ENCODE measurements at places on chromosomes 5 and 9. TPM values are rescaled to one million over a fixed set of nuclear protein-coding genes. Genes with fewer than 3 reads are reported as not detected.

GRCh38 chr9:17625644-17626388 is 47.0 kb downstream of the SH3GL2 start:
- DNase-seq: no peak

- no peak for DNase-seq
Observed at GRCh38 chr9:126773004-126773607, 31.7 kb upstream of the ZBTB43 start.

- DNase-seq: peak; percentile 79
Observed at GRCh38 chr9:86281593-86282076, 703 bp downstream of the ISCA1 start.

GRCh38 chr5:77743181-77743580 is 33.0 kb downstream of the TBCA start:
- no peak for DNase-seq

DNA sequence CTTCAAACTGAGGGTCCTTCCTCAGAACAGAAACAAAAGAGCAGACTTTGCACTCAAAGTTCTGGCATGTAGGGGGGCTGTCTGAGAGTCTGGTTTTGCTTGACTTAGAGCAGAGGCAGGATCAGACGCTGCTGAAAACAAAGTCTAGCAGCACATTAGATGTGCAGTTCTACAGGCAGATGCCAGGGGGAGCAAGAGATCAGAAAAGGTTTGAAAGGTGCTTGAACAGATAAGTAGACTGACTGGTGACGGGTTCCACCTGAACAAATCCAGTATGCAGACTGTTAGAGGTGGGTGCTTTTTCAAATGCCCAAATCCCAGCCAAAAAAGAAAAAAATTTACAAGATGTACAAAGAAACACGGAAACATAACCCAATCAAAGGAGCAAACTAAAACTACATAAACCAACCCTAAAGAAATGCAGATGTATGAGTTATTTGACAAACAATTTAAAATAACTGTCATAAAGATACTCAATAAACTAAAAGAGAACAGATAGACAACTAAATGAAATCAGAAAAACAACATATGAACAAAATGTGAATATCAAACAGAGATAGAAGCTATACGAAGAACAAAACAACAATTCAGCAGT is 194.7 kb upstream of the FREM1 start:
- peak; percentile 32 for DNase-seq

- DNase-seq: no peak
Observed at GRCh38 chr9:108684288-108685025, 171.3 kb downstream of the ACTL7B start.

GRCh38 chr9:4389003-4389402 is 89.1 kb upstream of the GLIS3 start:
- DNase-seq: no peak

GRCh38 chr9:3949744-3950143 is 350.1 kb downstream of the GLIS3 start:
- no peak for DNase-seq

DNA sequence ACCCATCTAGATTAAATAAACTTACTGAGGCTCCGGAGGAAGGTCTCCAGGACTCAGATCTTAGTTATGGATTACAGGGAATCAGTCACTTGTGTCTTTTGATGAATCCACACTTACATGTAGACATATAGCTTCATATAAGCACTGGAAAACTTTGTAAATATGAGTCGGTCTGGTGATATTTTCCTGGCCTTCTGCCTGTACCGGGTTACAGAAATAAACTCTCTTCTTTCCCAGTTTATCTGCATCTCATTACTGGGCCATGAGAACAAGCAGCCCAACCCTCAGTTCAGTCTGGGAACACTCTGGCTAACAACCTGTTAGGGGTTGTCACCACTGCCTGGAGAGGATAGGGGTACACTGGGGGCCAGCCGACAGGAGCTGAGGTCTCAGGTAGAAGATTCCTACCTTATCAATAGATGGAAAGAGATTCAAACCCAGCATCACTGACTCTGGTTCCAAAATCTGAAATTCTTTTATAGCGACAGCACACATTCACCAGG is 59.1 kb downstream of the THBS4 start:
- DNase-seq: no peak

- no peak for DNase-seq
Observed at GRCh38 chr5:139761501-139761900, 34.1 kb upstream of the PSD2 start.

- DNase-seq: no peak
Observed at GRCh38 chr5:41234475-41234874, 21.1 kb upstream of the C6 start.

DNA sequence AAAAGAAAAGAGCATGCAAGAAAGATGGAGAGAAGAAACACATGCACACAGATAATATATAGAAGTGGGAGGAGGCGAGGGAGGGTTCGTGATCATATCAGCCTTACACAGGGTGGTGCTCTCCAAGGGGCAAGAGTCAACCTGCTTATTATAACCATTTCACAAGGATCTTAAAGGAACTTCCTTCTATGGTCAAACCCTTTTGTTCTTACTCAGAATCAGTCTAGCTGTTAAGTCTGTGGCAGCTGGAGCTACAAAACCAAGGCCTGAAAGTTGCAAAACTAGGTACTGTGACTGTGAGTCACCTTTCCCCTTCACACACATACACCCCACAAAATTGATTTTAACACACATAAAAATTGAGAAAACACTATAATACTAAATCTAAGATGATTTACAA is 18.5 kb upstream of the ERMP1 start:
- DNase-seq: peak; percentile 54

DNA sequence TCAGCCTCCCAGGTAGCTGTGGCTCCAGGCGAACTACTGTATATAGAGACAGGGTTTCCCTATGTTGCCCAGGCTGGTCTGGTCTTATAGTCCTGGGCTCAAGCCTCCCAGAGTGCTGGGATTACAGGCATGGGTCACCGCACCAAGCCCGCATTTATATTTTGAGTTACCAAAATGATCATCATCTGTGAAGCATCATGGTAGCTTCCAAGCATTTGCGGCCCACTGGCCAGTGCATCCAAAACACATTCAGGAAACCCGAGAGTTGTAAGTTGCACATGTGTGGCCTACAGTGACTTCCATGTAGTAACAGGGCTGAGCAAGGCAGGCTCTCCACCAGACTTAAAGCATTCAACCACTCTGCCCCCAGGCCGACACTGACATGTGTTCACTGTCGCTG is 2.3 kb downstream of the BRD3OS start:
- DNase-seq: no peak

DNA sequence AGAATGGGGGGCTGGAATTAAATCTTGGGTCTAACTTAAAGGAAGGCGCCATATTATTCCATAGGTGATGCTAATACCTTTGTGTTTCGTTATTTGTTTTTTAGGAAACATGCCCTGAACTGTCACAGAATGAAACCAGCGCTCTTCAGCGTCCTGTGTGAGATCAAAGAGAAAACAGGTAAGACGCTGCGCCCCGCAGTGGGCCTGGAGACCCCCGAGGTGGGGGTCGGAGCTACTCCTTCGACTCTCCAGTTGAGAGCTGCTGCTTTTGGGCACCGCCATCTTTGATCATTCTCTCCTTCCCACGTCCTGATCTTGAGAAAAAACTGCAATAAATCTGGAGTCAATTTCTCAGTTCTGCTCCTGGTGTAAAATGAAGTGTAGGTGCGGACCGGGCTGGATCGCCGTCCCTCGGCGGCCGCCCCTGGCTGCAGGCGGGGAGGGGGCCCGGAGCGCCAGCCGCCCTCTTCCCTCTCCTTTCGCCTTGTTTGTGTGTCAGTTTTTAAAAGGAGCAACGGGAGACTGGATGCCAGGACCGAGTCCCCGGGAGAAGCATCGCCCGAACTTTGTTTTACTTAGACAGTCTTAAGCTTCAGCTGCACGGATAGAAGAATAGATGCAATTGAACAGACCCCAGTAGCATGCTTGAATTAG is 1.4 kb downstream of the PBX3 start:
- no peak for DNase-seq

GRCh38 chr9:114621561-114621960 is 10.5 kb downstream of the TMEM268 start:
- no peak for DNase-seq

DNA sequence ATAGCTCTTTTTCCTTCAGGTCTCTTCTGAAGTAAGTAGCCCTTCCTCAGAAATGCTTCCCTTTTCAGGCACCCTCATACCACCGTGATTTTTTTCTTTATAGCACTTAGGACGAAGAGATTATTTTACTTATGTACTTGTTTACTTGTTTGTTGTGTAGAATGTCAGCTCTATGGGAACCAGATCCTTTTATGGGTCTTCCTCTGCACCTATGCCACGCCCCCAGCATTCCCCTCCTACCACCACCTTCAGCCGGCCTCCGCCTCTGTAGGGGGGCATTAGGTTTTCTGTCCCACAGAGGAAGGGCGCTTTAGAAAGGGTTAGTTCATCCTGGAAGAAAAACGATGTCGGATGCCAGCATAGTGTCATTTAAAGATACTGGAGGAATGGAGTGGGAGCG is 1.8 kb downstream of the CDKN2B-AS1 start:
- no peak for DNase-seq

- DNase-seq: no peak
Observed at GRCh38 chr5:83745816-83746215, 25.2 kb upstream of the HAPLN1 start.

GRCh38 chr9:103700195-103700962 is 393.7 kb upstream of the SMC2 start:
- no peak for DNase-seq

GRCh38 chr5:6949230-6949629 is 236.0 kb downstream of the TENT4A start:
- DNase-seq: no peak

GRCh38 chr9:77464661-77465060 is 183.5 kb downstream of the GNA14 start:
- no peak for DNase-seq

- DNase-seq: no peak
Observed at GRCh38 chr9:71704796-71705195, 63.5 kb downstream of the CEMIP2 start.

DNA sequence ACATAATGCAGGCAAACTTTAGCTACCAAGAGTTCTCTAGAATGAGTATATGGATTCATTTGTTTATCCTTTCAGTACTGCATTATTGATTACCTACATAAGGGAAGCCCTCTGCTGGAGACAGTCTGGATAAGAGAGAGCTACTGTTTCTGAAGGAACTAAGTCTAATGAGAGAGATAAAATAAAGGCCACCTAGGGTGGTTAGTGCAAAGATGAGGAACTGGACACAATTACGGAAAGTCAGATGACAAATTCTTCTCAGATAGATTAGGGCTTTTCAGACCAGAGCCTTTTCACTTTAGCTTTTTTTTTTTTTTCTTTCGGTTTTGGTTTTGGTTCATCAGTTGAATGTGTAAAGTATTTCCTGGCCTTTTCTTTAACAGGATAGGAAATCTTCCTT is 31.3 kb downstream of the ISOC1 start:
- DNase-seq: peak; percentile 48

- DNase-seq: peak; percentile 93
Observed at GRCh38 chr9:21559402-21560280, 77.5 kb upstream of the IFNE start.

- DNase-seq: no peak
Observed at GRCh38 chr5:147611483-147611882, 101.6 kb upstream of the DPYSL3 start.

DNA sequence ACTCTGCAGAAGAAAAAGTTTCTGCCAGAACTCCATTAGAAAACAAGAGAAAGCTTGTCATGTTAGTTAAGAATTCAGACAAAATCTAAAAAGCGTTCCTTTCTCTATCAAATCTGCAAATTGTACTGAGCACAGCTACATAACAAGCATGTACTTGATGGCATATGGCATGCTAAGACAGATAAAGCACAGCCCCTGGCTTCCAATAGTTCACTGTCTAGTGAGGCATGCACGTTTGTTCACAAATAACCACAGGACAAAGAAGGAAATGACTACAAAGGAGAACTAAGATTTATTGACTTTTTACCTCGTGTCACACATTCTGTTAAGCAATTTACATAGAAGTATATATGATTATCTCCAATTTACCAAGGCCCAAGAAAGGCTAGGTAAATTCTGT is 518.2 kb upstream of the TLE4 start:
- no peak for DNase-seq

DNA sequence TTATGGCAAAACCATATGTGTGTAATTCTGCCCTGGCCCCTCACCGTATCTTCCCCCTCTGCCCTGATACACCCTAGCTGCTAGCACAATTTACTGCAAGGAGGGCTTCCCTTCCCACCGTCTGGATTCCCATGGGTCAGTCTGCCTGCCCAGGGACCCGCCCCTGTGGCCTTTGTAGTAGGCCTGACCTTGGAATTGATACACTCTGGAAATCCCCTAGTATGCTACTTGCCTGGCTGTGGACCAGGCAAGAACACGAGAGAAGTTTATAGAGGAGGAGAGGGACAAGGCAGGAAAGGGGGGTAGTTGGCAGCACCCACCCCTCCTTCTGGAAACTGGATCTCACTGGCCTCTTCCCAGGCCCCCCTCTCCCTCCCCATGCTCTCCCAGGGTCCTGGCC is 115.8 kb upstream of the CCL21 start:
- no peak for DNase-seq

GRCh38 chr5:9781275-9781674 is 151.1 kb upstream of the TAS2R1 start:
- DNase-seq: peak; percentile 43

- DNase-seq: no peak
Observed at GRCh38 chr9:126617003-126617822, 3.5 kb downstream of the LMX1B start.

GRCh38 chr5:146706321-146706972 is 172.1 kb downstream of the PPP2R2B start:
- no peak for DNase-seq

GRCh38 chr5:132270706-132271105 is 13.2 kb downstream of the PDLIM4 start:
- no peak for DNase-seq

Gene FOXD4L3
- 0.45 TPM for polyA plus RNA-seq

Gene MARCOL
- polyA plus RNA-seq: not detected

Gene C5orf52
- not detected for polyA plus RNA-seq

Gene FAM114A2
- 11.6 TPM for polyA plus RNA-seq

Gene ST8SIA4
- 0.27 TPM for polyA plus RNA-seq

Gene FOXD1
- 19.2 TPM for polyA plus RNA-seq

Gene FOXD4L6
- polyA plus RNA-seq: 0.01 TPM

Gene BNC2
- polyA plus RNA-seq: 1.3 TPM

Gene TTC16
- not detected for polyA plus RNA-seq

Gene TSLP
- not detected for polyA plus RNA-seq

Gene PPWD1
- polyA plus RNA-seq: 16.3 TPM

Gene HAPLN1
- polyA plus RNA-seq: 1.4 TPM

Gene PRLR
- 84.6 TPM for polyA plus RNA-seq

Gene KCNV2
- polyA plus RNA-seq: not detected

Gene ECSCR
- polyA plus RNA-seq: 4.9 TPM

Gene SPINK6
- polyA plus RNA-seq: not detected

Gene IGIP
- 10.1 TPM for polyA plus RNA-seq

Gene LECT2
- polyA plus RNA-seq: not detected
